ENCODE measurements at places on chromosomes 12 and 14.

GRCh38 chr12:15858353-15858752, 23.8 kb upstream of the STRAP start:
- no peak overlapping the region for H3K27ac ChIP-seq
- peaks cover 5% of the 10 kb centered on the region for H3K27me3 ChIP-seq
- no peak for DNase-seq
- no peaks in the 10 kb centered on the region for H3K4me1 ChIP-seq

GRCh38 chr12:227923-228845, 14.2 kb upstream of the SLC6A12 start:
- no peak overlapping the region for H3K27ac ChIP-seq
- no peak overlapping the region for H3K4me3 ChIP-seq
- H3K27me3 ChIP-seq, result peaks cover 5% of the 10 kb centered on the region
- H3K4me1 ChIP-seq, result no peaks in the 10 kb centered on the region

DNA sequence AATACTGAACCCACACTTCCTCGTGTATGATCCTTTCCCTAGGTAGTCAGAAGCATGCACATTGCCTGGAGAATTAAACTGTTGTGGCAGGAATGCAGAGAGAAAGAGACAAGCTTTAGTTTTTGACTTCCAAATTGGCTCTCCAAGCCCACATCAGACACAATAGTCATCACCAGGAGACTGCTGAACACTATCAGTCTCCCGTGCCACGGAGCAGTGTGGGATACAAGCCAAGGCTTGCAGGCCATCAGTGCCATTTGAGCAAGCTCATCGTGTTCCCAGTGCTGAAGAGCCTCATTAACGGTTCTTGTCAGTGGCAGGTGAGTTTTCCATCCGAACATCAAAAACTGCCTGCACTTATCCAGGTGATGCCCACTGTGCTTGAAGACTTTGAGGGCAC, 410.8 kb downstream of the NAV3 start:
- H3K27me3 ChIP-seq, result no peaks in the 10 kb centered on the region
- no peaks in the 10 kb centered on the region for H3K36me3 ChIP-seq
- DNase-seq, result no peak

DNA sequence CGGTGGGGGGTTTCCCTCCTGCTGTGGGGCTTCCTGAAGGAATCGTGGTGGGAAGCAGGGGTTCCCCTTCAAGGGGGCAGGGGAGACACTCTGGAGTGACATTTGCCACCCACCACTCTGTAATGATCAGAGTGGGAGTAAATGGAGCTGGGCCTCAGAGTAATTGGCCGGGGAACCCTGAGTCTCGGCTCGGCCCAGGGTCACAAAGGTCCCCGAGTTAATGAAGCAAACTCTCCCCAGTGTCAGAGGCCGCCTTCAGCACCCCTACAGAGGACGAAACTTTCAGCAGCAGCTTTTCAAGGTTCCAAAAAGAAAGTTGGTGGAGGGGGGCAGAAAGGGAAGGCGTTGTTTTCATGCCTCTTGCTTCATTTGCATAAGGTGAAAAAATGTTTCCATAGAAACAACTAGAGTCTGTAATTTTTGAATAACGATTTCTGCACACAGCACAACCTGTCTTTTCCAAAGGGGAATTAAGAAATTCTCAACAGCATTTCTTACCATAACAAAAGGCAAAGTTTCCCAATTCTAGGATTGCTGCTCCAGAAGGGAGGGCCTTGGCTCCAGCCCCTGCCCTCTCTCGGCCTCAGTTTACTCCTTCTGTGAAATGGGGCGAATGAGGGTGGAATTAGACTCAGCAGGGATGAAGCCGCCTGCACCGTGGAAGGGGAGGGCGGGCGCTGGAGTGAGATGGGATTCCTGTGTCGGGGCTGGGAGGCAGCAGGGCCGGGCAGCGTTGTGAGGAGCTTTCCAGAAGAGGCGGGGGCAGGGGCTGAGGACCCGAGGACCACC, 67.0 kb upstream of the BEGAIN start:
- peaks cover 13% of the 10 kb centered on the region for H3K27me3 ChIP-seq
- no peaks in the 10 kb centered on the region for H3K36me3 ChIP-seq
- H3K4me1 ChIP-seq, result peaks cover 5% of the 10 kb centered on the region
- no peak for DNase-seq

DNA sequence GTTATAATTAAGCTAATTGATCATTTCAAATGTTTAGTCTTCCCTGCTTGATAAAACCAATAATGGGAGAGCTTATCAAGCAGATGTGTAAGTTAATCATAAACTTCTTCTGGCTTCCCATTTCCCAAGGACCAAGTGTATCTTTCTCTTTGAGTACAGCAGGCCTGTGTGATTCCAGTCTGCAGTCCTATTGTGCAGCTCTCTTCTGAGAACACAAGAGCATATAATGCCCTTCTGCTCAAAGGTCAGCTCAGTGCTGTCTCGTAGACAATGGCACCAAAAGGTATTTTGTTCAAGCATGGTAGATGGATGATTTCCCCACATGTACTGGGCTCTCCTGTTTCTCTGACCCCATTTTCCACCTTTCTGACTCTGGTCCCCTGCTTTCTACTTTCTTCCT, 101.8 kb upstream of the DYRK2 start:
- no peak overlapping the region for H3K27ac ChIP-seq
- no peaks in the 10 kb centered on the region for H3K27me3 ChIP-seq
- no peak overlapping the region for H3K4me3 ChIP-seq
- peaks cover 4% of the 10 kb centered on the region for H3K36me3 ChIP-seq
- H3K4me1 ChIP-seq, result peaks cover 20% of the 10 kb centered on the region

DNA sequence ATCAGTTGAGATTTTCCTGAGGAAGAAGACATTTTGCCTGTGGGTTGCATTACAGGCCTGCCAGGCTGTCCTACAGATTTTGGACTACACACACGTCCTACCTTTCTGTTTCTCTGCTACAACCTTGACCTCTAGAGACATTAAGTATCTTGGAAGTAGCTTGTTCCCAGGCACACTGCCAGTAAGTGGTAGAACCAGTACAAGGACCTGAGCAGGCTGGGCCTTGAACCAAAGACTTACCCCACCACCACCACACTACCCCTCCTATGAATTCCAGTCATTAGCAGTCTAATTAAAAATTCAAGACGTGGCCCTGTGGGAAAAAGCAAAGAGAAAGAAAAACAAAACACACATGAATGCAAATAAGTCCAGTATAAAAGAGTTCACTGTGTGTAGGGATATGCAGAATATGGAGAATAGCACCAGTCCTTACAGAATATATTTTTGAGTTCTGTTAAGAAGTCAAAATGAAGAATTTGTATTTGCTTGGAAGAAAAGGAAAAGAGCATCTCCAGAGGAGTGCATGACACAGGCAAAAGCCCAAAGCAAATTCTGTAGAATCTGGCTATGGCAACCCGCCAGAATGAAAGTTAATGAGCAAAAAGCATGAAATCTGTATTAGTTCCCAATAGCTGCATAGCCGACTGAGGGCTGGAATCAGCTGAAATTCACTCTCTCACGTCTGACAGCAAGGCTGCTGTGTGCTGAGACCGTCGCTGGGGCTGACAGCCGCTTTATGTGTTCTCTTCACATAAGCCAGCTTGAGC, 74.3 kb upstream of the ST8SIA1 start:
- peaks cover 48% of the 10 kb centered on the region for H3K4me1 ChIP-seq
- peak; percentile 19 for DNase-seq
- peaks cover 4% of the 10 kb centered on the region for H3K36me3 ChIP-seq
- peak overlapping the region; percentile 88 for H3K27ac ChIP-seq
